ENCODE measurements at places on chromosomes 5 and 9.

GRCh38 chr9:87803623-87804345, 77.9 kb downstream of the CTSL start:
- DNase-seq, result no peak

- no peak for DNase-seq
These were observed 202.2 kb downstream of the NFIB start for GRCh38 chr9:14111696-14112095.

DNA sequence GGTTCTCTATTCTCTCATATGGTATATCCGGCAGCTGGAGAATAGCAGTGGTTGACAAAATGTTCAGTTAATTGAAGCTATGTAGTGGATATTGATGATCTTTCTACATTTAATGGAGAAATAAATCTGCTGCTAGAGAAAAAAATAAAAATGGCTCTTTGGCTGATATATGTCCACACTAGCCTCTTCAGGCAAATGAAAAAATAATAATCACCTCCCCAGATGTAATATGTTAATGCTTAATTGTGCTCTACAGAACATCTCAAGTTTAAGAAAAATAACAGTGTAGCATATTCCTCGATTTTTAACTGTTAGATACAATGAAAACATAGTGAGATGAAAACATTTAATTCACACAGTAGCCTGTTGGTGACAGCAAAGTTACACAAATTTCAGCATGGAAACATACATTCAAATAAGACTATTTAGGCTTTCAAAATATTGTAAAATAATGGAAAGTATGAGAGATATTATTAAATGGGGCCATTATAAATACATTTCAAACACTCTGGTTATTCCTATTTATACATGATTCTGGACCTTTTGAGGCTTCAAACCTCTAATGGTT, 543.0 kb downstream of the MAT2B start:
- no peak for DNase-seq

GRCh38 chr9:70127540-70128416, 84.1 kb downstream of the MAMDC2 start:
- DNase-seq, result no peak
